ENCODE measurements at places on chromosomes 6 and 20. TPM values are rescaled to one million over a fixed set of nuclear protein-coding genes. Genes with fewer than 3 reads are reported as not detected.

The PKIB gene
- 28.0 TPM for total RNA-seq

The STX11 gene
- total RNA-seq, result 1.5 TPM

The PRDM13 gene
- not detected for total RNA-seq

The CRIP3 gene
- total RNA-seq, result 0.29 TPM

The PGBD1 gene
- 6.2 TPM for total RNA-seq

The SLC17A2 gene
- not detected for total RNA-seq

The GFOD1 gene
- 21.8 TPM for total RNA-seq

The PACRG gene
- total RNA-seq, result not detected

The CCDC170 gene
- not detected for total RNA-seq

The LAMA2 gene
- total RNA-seq, result 0.22 TPM

The NR2E1 gene
- total RNA-seq, result not detected

The KIF25 gene
- not detected for total RNA-seq

The EYA4 gene
- total RNA-seq, result 10.0 TPM

The CPXM1 gene
- not detected for total RNA-seq

The ENTPD6 gene
- total RNA-seq, result 150 TPM

The FOXP4 gene
- total RNA-seq, result 15.5 TPM

The TPD52L1 gene
- 41.4 TPM for total RNA-seq

The MAPK13 gene
- 41.4 TPM for total RNA-seq

The PPP1R3G gene
- 3.2 TPM for total RNA-seq

The PLCB1 gene
- 4.4 TPM for total RNA-seq

The FERMT1 gene
- 72.6 TPM for total RNA-seq

The DEFB119 gene
- not detected for total RNA-seq

The SEL1L2 gene
- total RNA-seq, result not detected

The SLC22A3 gene
- total RNA-seq, result 0.47 TPM

The EDN1 gene
- 25.6 TPM for total RNA-seq

The OR2B6 gene
- total RNA-seq, result not detected

The TMEM74B gene
- total RNA-seq, result 18.4 TPM

The HAO1 gene
- not detected for total RNA-seq

The FBXO30 gene
- 2.5 TPM for total RNA-seq

The ELOVL4 gene
- 1.6 TPM for total RNA-seq

The CLVS2 gene
- total RNA-seq, result not detected

The SLC24A3 gene
- total RNA-seq, result not detected

The EYS gene
- 0.07 TPM for total RNA-seq

The NKAIN4 gene
- not detected for total RNA-seq

The ATP5F1E gene
- 58.5 TPM for total RNA-seq

The COL11A2 gene
- 0.63 TPM for total RNA-seq

The HMGCLL1 gene
- total RNA-seq, result not detected

Measured in PC-3 (cell line).